NCI-H774 (cell line): ENCODE measurements at places on chromosomes 5 and 9.
A peak's percentile ranks its signal among the peaks of the same experiment; 100 is the strongest.

DNA sequence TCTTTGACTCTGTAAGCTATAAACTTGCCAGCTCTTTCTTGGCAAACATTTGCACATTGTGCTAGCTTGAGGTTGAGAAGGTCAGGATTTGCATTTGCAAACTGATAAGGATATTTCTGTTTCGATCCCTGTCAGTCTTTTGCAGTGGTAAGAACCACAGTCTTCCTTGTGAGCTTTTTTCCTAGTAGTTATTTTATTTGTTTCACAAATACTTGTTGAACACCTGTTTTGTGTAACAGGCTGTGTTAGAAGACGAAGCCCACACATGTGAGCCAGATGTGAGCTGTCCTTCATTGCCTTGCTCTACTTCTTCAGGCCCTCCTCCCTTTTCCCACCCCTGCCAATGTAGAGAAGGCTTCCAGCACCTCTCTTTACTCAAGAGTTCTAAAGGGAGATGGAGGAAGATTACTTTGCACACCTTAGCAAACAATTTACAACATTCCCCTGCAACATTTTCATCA is 327.0 kb upstream of the KLF4 start:
- DNase-seq: no peak

DNA sequence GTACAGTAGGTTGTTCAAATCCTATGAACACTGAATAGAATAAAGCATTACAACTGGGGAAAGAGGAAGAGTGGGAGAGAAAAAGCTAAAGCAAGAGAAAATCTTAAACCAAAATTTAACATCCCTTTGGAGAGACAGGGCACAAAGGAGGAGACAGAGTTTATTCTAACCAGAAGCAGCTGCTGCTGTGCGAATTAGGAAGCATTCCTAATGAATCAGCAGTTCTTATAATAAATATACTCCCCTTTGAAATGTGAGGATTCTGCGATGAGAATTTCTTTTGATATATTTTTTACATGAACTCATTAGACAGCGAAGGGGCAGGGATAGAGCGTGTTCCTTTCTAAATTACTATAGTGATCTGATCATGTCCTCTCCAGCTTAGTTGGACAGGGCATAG is 233.4 kb downstream of the DENND1A start:
- no peak for DNase-seq

GRCh38 chr5:5370059-5370774 is 52.3 kb upstream of the ICE1 start:
- DNase-seq: no peak

- peak; percentile 55 for DNase-seq
Measured at GRCh38 chr5:54217826-54218503, 92.4 kb downstream of the ARL15 start.

DNA sequence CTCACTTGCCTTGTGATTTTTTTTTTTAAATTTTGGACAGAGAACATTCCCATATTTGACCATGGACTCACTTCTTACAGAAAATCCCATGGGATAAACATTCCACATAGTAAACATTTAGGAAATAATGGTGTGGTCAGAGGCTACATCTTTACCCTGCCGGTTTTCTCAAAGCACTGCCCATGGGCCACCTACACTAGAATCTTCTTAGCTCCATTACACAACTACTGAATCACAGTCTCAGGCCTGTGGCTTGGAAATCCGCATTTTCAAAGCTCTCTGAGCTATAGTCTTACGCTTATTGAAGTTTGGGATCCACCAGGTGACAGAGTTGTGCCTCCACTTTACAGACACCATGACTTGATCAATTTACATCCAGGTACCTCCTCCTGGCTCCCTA is 39.4 kb downstream of the ALG2 start:
- no peak for DNase-seq

GRCh38 chr5:170348137-170348633 is 41.0 kb downstream of the KCNMB1 start:
- no peak for DNase-seq
